Sigmoid colon (tissue), 7 donors: ENCODE measurements at places on chromosomes 2 and 18.

GRCh38 chr2:74399785-74400184 is 19.7 kb upstream of the DCTN1 start:
- DNase-seq, result no peak
- no peaks in the 10 kb centered on the region for H3K4me1 ChIP-seq
- no peaks in the 10 kb centered on the region for H3K36me3 ChIP-seq
- no peak overlapping the region for H3K27ac ChIP-seq
- H3K4me3 ChIP-seq, result no peak overlapping the region

DNA sequence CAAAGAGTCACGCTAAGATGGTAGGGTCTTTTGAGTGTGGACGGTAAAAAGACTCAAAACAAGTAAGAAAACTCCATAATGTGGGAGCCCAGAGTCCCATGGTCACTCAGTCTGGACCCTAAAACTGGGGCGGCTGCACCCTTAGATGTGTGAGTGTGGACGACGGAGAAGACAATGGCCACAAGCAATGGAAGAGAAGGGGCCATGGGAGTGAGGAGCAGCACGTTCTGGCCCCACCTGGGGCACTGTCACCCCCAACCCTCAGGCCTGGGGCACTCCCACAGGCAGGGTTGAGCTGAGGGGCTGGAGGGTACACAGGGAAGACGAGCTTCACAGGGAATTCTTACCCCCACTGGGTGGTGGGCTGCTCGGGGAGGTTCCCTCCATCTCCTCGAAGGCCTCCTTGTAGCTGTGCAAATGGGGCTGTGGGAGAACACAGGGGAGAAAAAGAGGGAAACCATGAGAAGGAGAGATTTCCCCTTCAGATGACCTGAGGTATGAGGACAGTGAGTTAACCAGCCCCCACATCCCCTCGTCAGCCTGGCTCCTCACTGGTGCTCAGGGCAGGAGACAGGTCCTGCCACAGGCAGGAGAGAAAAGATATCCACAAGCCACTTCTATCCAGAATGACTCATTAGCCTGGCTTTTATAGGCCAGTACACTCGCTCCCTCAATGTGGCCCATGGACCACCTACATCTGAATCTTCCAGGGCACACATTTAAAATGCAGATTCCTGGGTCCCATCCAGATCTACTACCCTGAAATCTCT is 167.9 kb downstream of the TNS1 start:
- peaks cover 66% of the 10 kb centered on the region for H3K36me3 ChIP-seq
- H3K27ac ChIP-seq, result peak overlapping the region; percentile 88
- no peaks in the 10 kb centered on the region for H3K27me3 ChIP-seq
- no peak for DNase-seq
- peaks cover 94% of the 10 kb centered on the region for H3K4me1 ChIP-seq
- no peak overlapping the region for H3K4me3 ChIP-seq

DNA sequence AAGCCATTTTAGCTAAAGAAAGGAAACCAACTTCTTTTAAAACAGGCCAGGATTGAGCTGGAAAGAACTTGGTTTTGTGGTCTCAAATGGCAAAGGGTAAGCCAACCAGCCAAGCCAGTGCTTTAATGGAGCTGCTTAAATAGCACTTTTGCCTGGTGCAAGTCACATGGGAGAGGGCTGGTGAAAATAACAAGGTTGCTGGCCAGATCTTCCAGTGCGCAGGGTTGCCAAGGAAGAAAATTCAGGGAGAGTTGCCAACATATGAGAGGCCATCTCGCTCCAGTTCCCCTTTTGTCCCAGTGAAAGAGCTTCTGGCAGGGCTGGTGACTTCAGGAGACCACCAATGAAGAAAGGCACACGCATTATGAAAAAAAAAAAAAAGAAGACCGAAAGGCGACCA is 57.3 kb downstream of the IRS1 start:
- peak; percentile 85 for DNase-seq
- no peaks in the 10 kb centered on the region for H3K27me3 ChIP-seq
- no peak overlapping the region for H3K4me3 ChIP-seq

DNA sequence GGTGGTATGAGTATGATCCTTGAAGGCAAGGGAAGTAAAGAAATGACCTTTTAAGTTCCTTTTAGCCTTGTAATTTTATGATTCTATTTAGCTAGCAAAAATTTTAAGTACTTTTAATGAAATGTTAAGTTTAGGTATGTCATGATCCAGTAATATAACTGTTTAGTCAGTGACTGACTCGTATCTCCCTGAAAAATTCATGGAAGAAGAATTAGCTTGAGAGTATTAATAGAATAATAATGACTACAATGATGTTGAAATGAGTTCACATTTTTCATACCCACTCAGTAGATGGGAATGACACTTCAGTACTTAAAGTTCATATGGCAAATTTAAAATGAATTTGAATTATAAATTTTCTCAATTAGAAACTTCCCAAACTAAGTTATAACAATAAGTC is 14.6 kb downstream of the RAB3GAP1 start:
- DNase-seq, result no peak
- peaks cover 30% of the 10 kb centered on the region for H3K4me1 ChIP-seq
- no peak overlapping the region for H3K27ac ChIP-seq
- no peak overlapping the region for H3K4me3 ChIP-seq
- H3K27me3 ChIP-seq, result no peaks in the 10 kb centered on the region

- no peaks in the 10 kb centered on the region for H3K27me3 ChIP-seq
- no peak overlapping the region for H3K27ac ChIP-seq
- peaks cover 81% of the 10 kb centered on the region for H3K36me3 ChIP-seq
- DNase-seq, result no peak
- no peak overlapping the region for H3K4me3 ChIP-seq
Measured at GRCh38 chr2:278927-279320, 9.0 kb downstream of the ALKAL2 start.

DNA sequence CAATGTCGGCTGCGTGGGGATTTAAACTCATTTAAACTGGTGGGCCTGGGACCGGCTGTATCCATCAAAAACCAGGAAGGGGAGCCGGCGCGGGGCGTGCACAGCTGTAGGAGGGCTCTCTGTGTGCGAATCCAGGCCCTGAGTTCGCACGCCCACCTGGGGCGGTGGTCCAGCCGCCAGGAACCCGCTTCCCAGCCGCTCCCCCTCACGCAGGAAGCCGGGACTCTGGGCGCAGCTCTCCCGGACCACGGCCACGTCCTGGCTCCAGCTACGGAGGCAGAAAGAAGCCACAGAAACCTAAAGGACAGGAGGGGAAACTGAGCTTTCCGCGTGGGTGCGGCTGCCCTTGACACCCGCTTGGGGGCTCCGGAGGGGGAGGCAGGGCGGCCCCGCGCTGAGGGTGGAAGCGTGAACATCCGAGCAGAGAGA is 80.6 kb downstream of the GFPT1 start:
- no peaks in the 10 kb centered on the region for H3K27me3 ChIP-seq
- peak overlapping the region; percentile 46 for H3K4me3 ChIP-seq
- no peaks in the 10 kb centered on the region for H3K4me1 ChIP-seq
- no peaks in the 10 kb centered on the region for H3K36me3 ChIP-seq
- H3K27ac ChIP-seq, result peak overlapping the region; percentile 80

- H3K27ac ChIP-seq, result no peak overlapping the region
- H3K27me3 ChIP-seq, result no peaks in the 10 kb centered on the region
- H3K4me1 ChIP-seq, result no peaks in the 10 kb centered on the region
- no peak overlapping the region for H3K4me3 ChIP-seq
Measured at GRCh38 chr2:10891390-10891789, 20.3 kb upstream of the KCNF1 start.
